ENCODE measurements at places on chromosomes 3 and 15.
A peak's percentile ranks its signal among the peaks of the same experiment; 100 is the strongest.

DNA sequence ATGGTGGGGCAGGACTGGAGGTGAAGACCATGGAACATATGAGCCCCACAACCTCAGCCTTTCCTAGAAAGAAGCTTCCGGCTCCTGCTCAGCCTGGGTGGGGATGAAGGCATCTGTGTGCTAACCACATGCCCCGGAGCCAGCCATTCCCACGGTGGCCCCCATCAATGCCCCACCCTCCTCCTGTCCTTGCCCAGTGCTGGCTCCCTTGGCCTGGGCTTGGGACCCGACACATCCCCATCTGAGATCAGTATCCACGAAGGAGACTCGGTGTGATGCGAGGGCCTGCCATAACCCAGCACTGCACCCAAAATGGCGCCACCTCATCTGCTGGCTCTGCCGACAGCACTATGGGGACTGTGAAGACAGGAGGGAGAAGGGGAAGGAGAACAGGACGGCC, 16.5 kb upstream of the PLXND1 start:
- DNase-seq = no peak

GRCh38 chr3:117130222-117130621, 420.6 kb downstream of the TUSC7 start:
- no peak for DNase-seq

- DNase-seq = no peak
These were observed 70.2 kb downstream of the APBA2 start for GRCh38 chr15:28955993-28956421.

DNA sequence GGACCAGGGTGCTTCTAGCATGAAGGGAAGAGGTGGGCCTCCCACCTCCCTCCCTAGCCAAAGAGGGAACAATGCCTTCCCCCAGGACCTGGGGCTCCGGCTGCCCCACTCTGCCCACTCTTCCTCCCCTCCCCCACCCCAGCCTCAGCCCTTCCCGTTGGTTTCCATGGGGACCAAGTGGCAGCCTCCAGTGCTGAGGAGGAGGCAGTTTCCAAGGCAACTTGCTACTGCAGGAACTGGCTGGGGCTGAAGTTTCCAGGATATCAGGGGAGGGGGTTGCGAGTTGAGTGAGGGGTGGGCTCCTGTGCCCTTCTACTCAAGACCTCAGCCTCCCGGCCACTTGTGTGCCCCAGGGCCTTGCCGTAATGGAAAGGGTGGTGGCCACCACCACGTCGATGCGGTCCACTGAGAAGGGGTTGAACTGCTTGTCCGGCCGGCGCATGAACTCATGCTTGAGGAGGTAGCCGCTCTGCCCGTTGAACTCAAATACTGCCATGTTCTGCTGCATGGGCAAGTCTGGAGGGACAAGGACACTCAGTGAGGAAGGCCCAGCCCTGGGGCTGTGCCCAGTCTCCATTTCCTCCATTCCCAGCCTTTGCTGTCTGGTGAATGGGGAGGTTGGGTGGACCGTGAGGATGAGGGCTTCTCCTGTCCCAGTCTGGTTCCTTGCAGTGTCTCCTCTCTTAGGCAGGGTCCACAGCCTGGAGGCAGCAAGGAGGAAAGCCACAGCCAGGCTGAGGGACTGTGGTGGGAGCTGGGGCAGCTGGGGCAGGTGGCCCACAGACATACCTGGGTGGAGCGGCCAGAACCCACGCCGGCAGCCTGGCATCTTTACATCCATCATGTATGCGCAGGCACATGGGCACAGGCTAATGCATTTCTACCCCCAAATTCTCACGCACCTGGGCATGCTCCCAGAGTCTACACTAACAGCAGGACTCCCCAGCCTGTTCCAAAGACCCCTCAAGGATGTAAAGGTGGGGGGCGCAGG, 11.3 kb upstream of the ANKRD63 start:
- no peak for DNase-seq

- DNase-seq = no peak
These were observed 218.5 kb downstream of the ITPR1 start for GRCh38 chr3:4711680-4711992.

GRCh38 chr3:143121241-143122088, 1.9 kb downstream of the CHST2 start:
- no peak for DNase-seq

- DNase-seq = peak; percentile 13
These were observed 1588.2 kb downstream of the SI start for GRCh38 chr3:163490119-163490518.

DNA sequence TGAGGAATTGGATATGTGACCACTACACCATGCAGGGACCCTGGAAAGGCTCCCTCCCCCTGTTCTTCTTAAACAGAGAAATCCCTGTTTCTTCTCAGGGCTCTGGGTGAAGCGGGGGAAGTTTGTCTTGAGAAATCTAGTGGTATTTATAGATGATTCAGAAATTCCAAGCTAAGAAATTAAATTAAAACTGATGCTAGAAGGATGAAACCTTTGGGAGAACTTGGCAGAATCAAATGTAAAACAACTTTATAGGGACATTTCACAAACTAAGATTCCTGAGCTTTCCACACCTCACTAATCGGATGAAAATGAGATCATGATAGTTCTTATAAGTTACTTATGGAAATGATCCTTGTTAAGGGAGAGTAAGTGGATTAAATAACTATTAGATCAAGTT, 54.2 kb downstream of the FBXL2 start:
- DNase-seq = no peak

- no peak for DNase-seq
These were observed 534.4 kb downstream of the EPHB1 start for GRCh38 chr3:135329479-135329878.

- DNase-seq = no peak
These were observed 218.4 kb upstream of the TLE3 start for GRCh38 chr15:70316059-70316600.

DNA sequence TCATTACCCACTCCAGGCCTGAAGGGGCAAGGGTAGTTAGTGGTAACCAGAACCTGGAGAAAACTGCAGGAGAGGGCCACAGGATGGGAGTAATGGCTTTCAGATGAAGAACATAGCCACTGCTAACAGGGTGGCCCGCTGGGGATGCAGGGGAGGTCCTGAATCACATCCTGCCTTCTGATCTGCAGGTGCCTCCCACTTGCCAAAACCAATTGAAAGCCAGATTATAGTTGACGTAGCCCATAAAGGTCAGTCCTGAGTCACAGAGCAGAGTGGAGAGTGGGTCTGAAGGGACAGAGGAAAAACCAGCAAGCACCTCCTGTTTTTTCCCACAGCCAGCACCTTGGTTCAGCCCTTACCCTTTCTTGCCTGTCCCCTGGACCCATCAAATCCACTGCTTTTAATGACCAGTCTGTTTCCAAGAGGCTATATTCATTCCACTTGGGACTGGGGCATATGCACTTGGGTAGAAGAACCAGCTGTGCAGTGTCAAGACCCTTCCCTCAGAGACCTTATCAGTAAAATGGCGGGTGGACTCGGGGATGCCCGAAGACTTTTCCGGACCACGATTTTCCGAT, 646 bp upstream of the SLC35G2 start:
- peak; percentile 85 for DNase-seq

- DNase-seq = no peak
These were observed 52.4 kb downstream of the VGLL3 start for GRCh38 chr3:86938416-86939105.

DNA sequence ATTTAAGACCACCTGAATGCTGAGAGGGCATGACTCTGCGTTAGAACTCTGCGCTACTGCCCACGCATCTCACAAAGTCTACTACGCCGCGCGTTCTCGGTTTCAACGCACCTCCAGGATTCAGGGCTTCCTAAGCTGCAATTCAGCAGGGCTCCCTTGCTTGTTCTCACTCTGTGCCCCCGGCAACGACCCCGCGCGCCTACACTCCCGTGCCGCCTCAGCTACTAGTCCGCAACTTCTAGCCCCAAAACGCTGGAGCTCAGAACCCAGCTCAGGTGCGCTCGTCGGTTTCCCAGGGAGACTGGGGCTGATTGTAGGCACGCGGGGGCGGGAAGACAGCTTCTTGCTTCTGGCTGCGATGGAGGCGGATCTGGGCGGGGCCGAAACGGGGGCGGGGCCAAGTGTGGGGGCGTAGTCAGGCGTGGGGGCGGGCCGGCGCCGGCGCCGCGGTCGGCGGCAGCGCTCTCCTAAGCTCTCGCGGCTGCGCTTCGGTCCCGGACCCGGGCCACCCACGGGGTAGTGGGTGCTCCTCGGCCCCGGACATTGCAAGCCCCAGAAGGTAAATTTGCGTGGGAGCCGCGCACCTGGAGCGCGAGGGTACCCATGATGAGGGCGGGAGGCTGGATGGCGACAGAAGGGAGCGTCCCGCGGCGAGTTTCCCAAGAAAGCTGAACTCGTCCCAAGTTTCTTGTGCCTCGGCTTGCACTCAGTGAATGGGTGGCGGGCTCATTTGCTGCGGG, at the start of gene ARHGEF26:
Gene ARHGEF26, plus strand, starts transcription at position 430 of the 740 bp plus-strand sequence. CDS start 603 bp downstream, outside the sequence.
- DNase-seq = peak; percentile 58

GRCh38 chr3:32862247-32862935, 44.6 kb downstream of the TRIM71 start:
- no peak for DNase-seq

DNA sequence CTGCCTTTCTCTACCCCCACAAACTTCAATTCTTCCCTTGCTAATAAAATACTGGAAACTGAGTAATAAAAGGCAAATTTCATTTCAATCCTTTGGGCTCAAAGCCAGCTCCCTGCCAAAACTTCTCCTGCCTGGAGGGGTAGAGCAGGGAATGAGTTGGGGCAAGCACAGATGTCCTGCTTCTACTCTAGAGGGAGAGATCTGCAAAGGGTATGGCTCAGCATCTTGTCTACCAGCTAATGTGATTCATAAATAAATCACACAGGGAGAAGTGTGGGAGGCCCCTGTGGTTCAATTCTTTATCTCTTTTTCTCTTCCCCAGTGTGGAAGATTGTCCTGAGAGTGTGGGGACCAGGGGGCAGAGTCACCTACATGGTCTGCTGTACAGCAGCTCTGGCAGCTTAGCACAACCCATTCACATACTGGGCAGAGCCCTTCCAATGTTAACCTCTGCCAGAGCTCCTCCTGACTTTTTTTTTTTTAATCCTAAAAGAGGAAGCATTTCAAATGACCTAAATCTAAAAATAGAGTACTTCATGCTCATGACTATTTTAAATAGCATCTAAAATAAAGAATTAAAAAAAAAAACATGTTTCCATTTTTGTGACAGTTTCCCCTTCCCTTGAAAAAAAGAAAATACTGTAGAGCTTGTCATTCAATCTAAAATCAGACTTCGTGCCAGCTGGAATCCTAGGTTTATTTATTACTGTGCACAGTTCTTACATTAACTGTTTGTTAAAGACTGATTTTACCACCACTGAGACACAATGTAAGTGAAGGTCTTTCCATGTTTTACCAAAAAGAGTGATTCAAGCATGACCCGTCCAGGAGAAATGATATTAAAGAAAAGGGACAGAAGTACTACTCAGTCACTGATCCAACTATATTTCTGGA, 1083.7 kb upstream of the CFAP20DC start:
- no peak for DNase-seq

- DNase-seq = no peak
These were observed 258.5 kb downstream of the PDCD6IP start for GRCh38 chr3:34056951-34057390.

DNA sequence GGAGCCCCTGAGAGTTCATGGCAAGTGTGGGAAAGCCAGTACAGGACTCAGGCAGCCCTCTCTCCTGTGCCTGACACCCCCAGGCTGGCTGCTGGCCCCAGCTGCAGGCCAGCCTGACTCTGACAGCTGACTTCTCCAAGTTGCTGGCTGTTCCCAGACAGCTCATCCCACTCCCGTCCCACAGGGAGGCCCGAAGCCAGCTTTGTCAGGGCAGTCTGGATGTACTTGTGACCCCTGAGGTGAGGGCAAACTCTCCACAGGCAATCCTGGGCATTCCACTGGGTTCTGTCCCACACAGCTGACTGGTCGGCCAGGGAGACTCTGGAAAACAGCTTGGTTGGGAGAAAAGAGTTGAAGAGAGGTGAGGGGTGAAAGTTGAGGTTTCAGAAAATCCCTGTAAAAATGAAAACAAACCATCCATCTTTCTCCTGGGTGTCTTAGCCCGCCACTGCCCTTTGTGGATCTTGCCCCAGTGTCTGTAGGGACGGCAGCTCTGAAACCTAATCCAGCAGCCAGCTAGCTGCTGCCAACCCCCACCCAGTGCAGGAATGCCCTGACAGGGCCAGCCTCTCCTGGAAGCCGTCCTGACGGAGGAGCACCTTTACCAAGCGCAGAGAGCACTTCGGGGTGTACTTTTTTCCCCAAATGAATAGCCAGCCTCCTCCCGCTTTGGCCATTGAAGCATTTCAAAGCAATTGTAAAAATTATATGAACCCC, 87.9 kb downstream of the DNAJB8 start:
- DNase-seq = no peak

GRCh38 chr15:72037321-72037720, 80.6 kb downstream of the MYO9A start:
- DNase-seq = no peak

- DNase-seq = peak; percentile 67
These were observed 39.3 kb downstream of the PLD1 start for GRCh38 chr3:171770689-171771620.

- DNase-seq = no peak
These were observed 73.0 kb downstream of the ISG20 start for GRCh38 chr15:88711806-88712205.

DNA sequence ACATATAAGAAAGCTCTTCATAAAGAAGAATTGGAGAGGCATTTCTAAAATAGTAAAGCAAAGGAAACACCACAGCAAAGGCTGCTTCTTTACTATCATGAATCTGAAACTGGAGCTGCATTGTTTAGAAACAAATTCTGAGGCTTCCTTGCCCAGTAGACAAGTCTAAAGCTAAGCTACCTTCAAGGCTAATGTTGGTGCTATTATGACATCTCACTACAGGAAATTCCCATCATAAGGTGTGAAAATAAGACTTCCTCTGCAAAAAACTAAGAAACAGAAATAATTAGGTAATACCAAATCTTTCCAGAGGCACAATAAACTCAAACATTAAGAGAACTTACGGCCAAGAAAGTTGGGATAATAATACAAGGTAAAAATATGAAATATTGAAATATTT, 89.9 kb upstream of the P3H2 start:
- no peak for DNase-seq

DNA sequence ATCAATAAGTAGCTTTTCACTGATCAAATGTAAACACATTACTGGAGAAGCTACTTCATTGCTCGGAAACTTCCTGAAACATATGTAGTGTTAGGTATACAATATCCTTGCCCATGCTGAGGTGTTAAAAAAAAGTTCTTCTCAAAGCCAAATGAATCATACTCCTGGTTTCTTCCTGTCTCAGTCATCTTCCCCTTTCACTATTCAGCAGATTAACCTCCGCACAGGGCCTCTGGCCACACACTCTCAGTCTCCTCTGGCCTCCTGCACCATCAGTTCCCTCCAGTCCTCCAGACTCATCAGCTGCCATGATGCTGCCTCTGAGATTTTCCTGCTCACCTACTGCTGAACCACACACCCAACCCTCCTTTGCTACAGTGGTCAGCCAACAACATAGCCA, 70.5 kb upstream of the BOC start:
- no peak for DNase-seq

- DNase-seq = no peak
These were observed 9.7 kb downstream of the ETV5 start for GRCh38 chr3:186099178-186099577.

- no peak for DNase-seq
These were observed 71.3 kb downstream of the SPRED1 start for GRCh38 chr15:38323895-38324294.

Data from H54 (cell line).